ENCODE measurements at places on chromosomes 2 and 18.

- no peak for DNase-seq
Observed at GRCh38 chr2:223123855-223124610, 72.0 kb downstream of the KCNE4 start.

- DNase-seq, result peak; percentile 12
Observed at GRCh38 chr2:218067523-218067922, 1.5 kb upstream of the RUFY4 start.

DNA sequence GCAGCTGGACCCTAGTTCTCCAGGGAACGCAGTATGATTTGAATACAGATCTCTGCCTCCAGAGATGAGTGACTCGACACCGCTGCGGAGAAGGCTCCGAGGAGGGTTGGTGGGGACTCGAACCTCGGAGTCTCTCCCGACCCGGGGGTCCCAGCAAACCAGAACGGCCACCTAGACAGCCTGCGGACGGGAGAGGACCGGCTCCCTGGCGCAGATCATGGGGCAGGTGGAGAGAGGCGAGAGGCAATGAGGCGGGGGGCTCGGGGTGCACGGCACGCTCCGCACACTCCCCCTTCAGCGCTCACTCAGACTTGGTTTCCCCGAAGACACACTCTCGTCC is 12.6 kb downstream of the DYSF start:
- no peak for DNase-seq

- DNase-seq, result peak; percentile 28
Observed at GRCh38 chr2:66536997-66537396, 102.1 kb downstream of the MEIS1 start.

DNA sequence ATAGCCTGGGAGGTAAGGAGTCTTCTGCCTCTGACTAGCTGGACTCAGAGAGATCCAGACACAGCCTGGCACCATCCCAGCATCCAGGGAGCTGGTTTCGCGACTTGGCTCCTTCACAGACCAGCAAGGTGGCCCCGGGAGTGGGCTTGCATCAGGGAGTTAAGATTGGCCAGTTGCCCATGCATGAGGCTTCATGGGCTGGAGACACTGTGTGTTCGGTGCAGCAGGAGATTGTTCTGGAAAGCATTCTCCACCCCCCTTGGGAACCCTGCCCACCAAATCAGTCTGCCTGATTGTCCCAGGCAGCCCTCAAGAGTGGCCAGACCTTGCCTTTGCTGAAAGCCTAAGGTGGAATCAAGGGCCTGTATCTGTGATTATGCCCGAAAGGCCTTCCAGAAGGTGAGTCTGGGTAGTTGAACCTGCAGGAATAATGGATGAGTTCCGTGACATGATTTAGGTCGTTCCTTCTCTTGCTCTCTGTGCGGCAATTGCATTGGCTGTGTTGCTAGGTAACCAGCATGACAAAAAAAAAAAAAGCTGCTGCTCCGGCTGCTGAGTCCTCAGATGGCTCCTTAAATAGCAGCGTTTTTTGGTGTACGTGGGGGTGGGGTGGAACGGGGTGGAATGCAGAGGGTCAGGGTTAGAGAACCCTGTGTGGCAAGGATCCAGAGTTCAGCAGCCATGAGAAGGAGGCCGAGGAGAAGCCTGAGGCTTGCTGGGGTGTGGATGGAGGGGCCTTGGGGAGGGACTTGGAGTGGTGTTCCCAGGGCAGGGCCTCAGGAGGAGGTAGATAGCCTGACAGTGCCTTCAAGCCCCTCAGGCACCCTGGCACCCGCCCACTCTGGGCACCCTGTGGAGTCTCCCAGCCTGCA is 93.0 kb upstream of the MCFD2 start:
- no peak for DNase-seq

- DNase-seq, result no peak
Observed at GRCh38 chr2:203619267-203619878, 84.3 kb upstream of the RAPH1 start.

GRCh38 chr2:202486351-202486750 is 110.2 kb downstream of the BMPR2 start:
- no peak for DNase-seq

- DNase-seq, result no peak
Observed at GRCh38 chr2:29495536-29496060, 380.4 kb downstream of the CLIP4 start.

DNA sequence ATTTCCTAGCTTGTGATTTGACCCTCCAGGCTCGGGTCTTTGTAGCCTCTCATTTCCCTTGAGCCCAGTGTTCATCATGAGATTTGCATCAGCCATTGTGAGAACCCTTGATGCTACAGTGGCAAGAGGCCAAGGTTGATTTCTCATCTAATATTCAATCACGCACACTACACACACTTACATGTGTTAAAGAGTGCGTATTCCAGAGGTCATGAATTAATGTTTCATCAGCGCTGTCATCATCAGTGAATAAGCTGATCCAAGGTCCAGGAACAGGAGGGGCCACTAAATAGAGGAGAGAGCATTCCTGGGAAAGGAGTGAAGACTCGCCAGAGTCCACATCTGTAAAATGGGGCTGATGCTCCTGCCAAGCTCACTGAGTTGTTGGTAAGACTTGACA is 276.1 kb upstream of the SIX2 start:
- no peak for DNase-seq

Data from NCI-H345 (cell line).